ENCODE measurements at places on chromosomes 16 and 17. TPM values are rescaled to one million over a fixed set of nuclear protein-coding genes. Genes with fewer than 3 reads are reported as not detected.

- H3K27ac ChIP-seq, result no peak overlapping the region
- no peaks in the 10 kb centered on the region for H3K27me3 ChIP-seq
- DNase-seq, result no peak
Measured at GRCh38 chr16:10522966-10523365, 57.4 kb downstream of the EMP2 start.

GRCh38 chr16:57128771-57129389, 36.5 kb downstream of the CPNE2 start:
- no peaks in the 10 kb centered on the region for H3K36me3 ChIP-seq
- no peak overlapping the region for H3K4me3 ChIP-seq
- peaks cover 20% of the 10 kb centered on the region for H3K4me1 ChIP-seq
- H3K27me3 ChIP-seq, result no peaks in the 10 kb centered on the region
- no peak for DNase-seq
- no peak overlapping the region for H3K27ac ChIP-seq

CACNG5 gene
- polyA plus RNA-seq, result not detected

DNA sequence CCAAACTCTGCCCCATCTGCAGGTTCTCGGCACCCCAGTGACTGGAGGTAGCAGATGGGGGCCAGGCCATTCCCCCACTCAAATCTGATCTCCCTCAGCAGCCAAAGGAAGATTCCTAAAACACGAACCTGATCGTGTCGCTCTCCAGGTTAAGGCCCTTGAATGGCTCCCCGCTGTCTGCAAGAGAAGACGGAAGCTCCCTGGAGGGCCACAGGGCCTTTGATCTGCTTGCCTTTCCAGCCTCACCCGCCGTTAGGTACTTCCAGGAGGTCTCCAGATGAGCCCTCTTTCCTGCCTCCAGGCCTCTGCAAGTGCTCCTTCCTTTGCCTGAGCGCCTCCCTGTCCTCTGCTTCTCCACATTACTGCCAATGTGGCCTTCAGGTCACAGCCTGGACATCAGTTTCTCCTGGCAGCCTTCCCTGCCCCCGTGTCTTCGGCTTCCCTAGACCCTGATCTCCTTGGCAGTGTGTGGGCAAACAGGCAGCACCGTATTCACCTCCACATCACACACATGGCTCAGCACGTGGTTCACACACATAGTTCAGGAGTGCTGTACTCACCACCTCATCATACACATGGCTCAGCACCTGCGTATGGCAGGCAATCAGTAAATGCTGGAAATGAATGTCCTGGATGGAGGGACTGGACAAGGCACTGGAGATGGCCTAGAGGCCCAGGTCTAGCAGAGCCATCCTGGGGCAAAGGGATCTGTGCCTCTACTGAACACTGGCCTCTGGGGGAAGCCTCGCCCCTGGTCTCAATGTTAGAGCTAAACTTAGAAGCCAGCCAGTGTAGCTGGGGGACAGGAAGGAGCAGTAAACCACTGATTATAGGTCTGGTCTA, 26.4 kb upstream of the MRPS23 start:
- H3K27ac ChIP-seq, result no peak overlapping the region
- H3K4me3 ChIP-seq, result no peak overlapping the region
- H3K27me3 ChIP-seq, result peaks cover 52% of the 10 kb centered on the region
- no peak for DNase-seq
- H3K36me3 ChIP-seq, result no peaks in the 10 kb centered on the region

DNA sequence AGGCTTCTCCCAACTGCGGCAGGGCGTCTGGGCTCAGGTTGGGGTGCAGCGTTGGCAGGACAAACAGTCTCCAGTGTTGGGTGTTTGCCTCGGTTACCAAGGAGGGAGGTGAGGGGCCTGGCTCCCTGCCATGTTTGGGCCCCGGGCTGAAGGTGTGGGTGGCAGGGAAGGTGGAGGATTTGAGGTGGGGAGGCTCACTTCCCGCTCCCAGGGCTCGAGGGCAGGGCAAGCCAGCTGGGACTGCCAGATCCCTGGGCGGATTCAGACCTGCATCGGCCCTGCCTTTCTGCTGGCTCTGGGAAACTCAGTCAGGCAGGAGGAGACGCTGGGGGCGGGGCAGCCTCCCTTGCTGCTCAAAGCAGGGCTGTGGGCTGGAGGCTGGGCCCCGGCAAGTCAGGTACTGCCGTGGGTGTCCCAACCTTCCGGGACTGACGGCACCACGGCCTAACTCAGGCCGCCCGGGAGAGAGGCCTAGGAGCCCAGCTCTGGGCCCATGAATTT, 31.3 kb upstream of the KRT17 start:
- no peaks in the 10 kb centered on the region for H3K4me1 ChIP-seq
- no peaks in the 10 kb centered on the region for H3K27me3 ChIP-seq
- no peak for DNase-seq
- H3K36me3 ChIP-seq, result no peaks in the 10 kb centered on the region
- no peak overlapping the region for H3K4me3 ChIP-seq

EPN3 gene
- polyA plus RNA-seq, result not detected

DNA sequence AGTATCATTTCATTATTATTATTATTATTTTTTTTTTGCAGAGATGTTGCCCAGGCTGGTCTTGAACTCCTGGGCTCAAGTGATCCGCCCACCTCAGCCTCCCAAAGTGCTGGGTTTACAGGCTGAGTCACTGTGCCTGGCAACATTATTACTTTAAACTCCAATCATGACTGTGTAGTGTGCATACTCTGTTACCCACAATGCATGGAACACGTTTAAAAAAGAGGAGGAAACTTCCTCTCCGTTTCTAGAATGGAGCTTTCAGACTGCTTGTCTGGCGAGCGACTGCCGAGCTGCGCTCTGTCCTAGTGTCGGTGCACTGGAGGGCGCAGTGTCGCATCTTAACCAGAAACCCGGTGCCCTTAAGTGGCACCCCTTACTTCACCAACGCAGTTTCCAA, 22.1 kb upstream of the FASN start:
- no peaks in the 10 kb centered on the region for H3K4me1 ChIP-seq
- H3K27me3 ChIP-seq, result no peaks in the 10 kb centered on the region
- H3K4me3 ChIP-seq, result no peak overlapping the region

DNA sequence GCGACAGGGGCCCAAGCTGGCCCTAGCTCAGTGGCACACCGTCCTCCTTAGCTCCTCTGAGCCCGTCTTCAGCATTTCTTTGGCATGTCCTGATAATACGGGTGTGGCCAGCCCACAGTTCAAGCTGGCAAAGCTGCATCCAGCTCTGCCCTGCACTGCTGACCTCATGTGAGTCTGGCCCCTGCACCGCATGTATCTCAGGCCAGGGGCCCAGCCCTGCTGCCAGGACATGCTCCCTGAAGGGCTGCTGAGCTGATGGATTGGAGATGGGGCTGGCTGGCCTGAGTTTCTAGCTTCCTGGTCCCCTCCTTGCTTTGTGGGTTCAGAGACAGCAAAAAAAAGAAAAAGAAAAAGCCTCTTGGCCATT, 2.4 kb downstream of the DOC2B start:
- no peaks in the 10 kb centered on the region for H3K4me1 ChIP-seq
- H3K4me3 ChIP-seq, result no peak overlapping the region
- H3K27me3 ChIP-seq, result peaks cover 39% of the 10 kb centered on the region
- H3K27ac ChIP-seq, result no peak overlapping the region
- no peak for DNase-seq

KCNG4 gene
- not detected for polyA plus RNA-seq

DNA sequence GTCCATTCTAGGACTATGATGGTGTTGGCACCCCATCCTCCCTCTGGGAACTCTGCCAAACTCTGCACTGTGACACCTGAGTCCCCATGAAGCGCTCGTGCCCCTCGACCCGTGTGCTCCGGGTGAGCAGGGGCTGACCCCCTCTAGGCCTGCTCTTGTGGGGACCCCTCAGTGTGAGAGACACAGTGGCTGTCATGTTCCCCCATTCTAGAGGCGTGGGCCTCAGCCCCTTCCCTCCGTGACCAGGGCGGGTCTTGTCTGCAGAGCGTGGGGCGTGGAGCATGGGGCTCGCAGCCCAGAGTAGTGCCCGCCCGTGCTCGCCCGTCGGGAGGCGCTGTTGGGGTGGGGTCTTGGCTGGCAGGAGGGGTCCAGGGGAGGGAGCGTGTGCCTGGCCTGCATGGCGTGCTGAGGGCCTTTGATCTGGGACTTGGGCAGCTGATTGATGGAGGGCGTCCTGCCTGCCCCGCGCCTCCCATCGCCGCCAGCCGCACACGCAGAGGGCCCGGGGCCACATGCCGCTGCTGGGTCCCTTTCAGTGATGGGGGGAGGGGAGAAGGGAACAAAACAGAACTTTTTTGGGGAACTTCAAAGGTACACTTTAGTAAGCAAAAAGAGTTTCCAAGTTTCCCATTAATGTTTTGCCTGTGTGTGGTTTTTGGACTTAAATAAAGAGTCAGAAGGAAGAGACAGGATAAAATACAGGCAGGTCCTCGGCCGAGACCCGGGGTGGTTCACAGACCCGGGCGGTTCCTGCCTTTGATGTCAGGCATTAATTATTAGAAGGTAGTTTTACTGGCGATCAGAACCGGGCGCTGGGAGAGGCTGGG, 22.5 kb downstream of the CENPX start:
- H3K4me1 ChIP-seq, result no peaks in the 10 kb centered on the region
- no peak overlapping the region for H3K27ac ChIP-seq
- H3K4me3 ChIP-seq, result no peak overlapping the region
- no peak for DNase-seq
- no peaks in the 10 kb centered on the region for H3K36me3 ChIP-seq

SLC6A2 gene
- polyA plus RNA-seq, result not detected

GRCh38 chr17:9408868-9409829, 166.5 kb downstream of the STX8 start:
- no peaks in the 10 kb centered on the region for H3K36me3 ChIP-seq
- DNase-seq, result no peak
- no peak overlapping the region for H3K27ac ChIP-seq
- H3K4me3 ChIP-seq, result no peak overlapping the region

- H3K4me1 ChIP-seq, result no peaks in the 10 kb centered on the region
- no peaks in the 10 kb centered on the region for H3K27me3 ChIP-seq
- no peak overlapping the region for H3K27ac ChIP-seq
- DNase-seq, result no peak
- no peak overlapping the region for H3K4me3 ChIP-seq
Measured at GRCh38 chr16:76176616-76177015, 100.6 kb upstream of the CNTNAP4 start.

Measured in B cell (primary cell).